ENCODE measurements at places on chromosomes 16 and 17.
A peak's percentile ranks its signal among the peaks of the same experiment; 100 is the strongest.

DNA sequence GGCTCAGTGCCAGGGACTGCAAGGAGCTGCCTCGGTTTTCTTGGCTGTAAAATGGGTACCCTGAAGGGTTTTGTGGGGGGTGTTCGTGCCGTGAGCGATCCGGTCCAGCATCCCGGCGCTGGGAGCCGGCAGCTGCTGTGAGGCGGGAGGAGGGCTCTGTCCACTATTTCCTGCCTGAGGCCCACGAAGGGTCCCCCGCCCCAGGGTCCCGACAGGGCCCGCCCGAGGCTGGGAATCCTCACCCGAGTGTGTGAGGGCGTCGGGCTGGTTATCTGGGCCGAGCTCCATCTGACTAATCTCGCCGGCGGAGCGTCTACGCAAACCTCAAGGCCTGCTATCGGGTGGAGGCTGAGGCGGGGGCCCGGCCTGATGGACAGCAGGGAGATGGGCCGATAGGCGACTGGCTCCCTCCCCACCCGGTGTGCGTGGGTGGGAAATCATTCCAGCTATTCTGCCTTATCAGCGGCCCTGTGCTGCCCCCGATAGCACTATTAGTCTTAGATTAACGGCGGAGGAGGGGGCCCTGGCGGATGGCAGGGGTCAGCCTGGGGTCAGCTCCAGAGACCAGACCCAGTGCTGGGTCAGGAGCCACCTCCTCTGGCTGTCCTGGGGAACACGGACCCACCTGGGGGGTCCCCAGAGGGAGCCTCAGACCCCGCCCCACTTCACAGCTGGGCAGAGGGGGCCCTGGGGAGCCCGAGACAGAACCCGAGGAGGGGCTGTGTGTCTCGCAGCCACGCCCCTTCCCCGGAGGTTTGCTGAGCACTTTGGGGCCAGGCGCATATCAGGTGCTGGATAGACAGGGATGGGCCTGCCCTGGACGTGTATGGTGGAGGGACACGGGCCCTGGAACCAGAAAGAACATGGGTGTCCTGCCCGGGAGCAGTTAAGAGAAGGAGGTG, 44.7 kb downstream of the ZFPM1 start:
- no peaks in the 10 kb centered on the region for H3K27me3 ChIP-seq
- no peaks in the 10 kb centered on the region for H3K36me3 ChIP-seq
- H3K4me1 ChIP-seq: no peaks in the 10 kb centered on the region

GRCh38 chr16:87575027-87575804, 27.1 kb upstream of the JPH3 start:
- H3K4me3 ChIP-seq: no peak overlapping the region

GRCh38 chr17:11705111-11705510, 106.8 kb downstream of the DNAH9 start:
- no peak overlapping the region for H3K27ac ChIP-seq
- no peak for DNase-seq
- H3K4me3 ChIP-seq: no peak overlapping the region
- no peaks in the 10 kb centered on the region for H3K4me1 ChIP-seq
- H3K36me3 ChIP-seq: no peaks in the 10 kb centered on the region

DNA sequence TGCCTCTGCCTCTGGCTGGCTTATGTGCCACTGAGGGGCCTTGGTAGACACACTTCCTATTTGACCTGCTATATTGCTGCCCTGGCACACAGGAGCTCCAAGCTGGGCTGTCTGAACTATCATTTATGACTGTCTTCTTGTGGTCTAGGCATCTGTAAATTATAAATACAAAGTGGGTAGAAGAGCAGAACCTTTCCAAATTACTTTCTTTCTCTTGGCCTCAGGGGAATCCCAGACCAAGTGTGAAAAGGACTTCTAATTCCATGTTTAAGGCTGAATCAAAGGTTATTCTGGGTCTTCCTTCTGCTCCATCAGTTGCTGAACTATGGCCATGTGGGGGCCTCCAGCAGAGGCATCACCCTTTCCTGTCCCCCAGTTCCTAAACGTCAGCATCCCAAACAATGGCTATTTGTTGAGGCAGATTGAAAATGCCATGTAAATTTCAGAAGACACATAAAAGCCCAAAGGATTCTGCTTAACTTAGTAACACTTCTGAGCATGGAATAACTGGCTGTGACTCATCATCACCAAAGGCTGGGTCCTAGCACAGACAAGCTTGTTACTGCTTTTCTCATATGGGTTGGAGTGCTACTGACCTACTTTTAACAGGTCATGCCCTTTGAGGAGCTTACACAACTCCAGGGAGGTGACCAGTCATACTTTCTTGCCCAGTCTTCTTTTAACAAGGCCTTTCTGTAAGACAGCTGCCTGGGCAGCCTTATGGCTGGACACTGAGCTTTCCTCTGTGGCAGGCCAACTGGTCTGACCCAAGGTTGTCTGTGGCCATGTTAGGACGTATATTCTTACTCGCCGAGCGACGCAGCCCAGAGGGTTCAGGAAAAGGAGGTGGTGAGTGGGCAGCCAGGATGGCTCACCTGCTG, 154.8 kb downstream of the VPS53 start:
- peaks cover 40% of the 10 kb centered on the region for H3K36me3 ChIP-seq
- no peaks in the 10 kb centered on the region for H3K27me3 ChIP-seq
- H3K27ac ChIP-seq: no peak overlapping the region
- DNase-seq: no peak
- no peak overlapping the region for H3K4me3 ChIP-seq
- no peaks in the 10 kb centered on the region for H3K4me1 ChIP-seq

DNA sequence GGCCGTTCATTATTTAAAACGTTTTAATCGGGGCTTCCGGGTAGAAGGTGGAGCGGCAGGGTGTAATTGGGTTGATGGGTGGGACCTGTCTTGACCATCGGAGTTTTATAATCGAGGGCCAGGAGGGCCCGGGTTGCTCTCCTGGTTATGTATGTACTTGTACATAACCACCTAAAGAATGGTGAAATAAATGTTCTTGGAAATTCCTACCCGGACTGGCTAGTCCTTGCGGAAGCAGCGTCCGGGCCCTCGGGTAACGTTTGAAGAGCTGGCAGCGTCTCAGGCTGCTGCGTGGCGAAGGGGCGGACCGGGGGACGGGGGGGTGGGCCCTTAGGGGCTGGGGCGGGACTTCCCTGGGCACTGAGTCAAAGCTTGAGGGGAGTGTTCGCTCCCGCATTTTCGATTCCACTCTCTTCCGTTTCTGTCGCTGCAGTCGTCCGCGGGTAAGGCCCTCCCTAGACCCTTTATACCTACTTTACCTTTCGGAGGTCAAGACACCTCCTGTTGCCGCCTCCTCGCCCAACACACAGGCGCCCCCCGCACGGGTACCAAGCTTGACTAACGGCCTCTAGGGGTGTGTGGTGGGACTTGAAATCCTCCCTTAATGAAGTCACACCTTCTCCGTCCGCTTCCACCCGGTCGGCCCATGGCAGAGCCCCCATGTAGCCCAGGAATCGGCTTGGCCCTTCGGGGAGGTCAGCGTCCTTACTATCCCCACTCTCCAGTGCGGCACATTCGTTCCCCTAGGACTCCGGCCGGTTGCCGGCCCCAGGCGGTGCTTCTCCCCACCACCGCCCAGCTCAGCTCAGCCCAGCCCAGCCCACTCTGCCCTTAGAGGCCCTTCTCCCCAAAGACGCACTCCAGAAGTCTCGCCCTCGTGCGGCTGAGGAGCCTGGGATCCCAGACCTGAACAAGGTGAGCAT, at the start of gene TMEM106A:
TMEM106A (plus strand) TSS at position 396 of the 923 bp plus-strand sequence. CDS start 1,167 bp downstream, outside the sequence.
- H3K36me3 ChIP-seq: peaks cover 43% of the 10 kb centered on the region
- H3K27ac ChIP-seq: peak within 1 kb of the TSS; percentile 77
- H3K27me3 ChIP-seq: no peaks in the 10 kb centered on the region

DNA sequence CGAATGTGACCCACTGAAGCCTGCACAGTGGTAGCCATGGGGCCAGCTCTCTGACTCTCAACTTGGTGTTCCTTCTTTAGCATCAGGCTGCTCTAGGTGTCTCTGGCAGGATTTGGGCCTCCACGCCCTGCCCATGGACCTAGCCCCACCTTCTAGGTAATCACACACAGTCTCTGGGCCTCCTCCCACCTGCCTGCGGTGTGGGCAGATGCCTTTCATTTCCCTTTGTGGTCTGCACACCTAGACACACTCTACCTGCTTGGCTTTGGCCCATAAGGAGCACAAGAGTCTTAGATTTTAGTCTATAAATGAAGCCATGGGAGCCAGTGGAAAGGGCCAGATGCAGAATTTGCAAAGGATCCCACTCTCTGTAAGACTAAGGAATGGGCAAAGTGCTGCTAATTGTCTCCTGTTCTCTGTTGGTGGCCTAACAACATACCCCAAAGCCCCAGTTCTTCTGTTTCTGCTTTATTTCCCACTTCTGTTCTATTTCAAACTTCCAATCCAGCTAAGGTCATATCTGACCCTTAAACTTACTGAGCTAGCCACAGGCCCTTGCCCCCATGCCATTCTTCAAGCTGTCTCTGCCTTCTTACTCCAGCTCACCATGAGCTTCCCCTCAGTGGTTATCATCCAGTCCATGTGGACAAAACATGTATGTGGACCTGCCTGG, 7.2 kb upstream of the MFSD6L start:
- no peaks in the 10 kb centered on the region for H3K36me3 ChIP-seq
- no peak for DNase-seq
- H3K4me1 ChIP-seq: peaks cover 6% of the 10 kb centered on the region
- no peak overlapping the region for H3K4me3 ChIP-seq

GRCh38 chr17:79760197-79760906, 17.6 kb upstream of the CBX2 start:
- H3K27ac ChIP-seq: no peak overlapping the region
- no peaks in the 10 kb centered on the region for H3K4me1 ChIP-seq
- peaks cover 3% of the 10 kb centered on the region for H3K27me3 ChIP-seq
- H3K36me3 ChIP-seq: no peaks in the 10 kb centered on the region

DNA sequence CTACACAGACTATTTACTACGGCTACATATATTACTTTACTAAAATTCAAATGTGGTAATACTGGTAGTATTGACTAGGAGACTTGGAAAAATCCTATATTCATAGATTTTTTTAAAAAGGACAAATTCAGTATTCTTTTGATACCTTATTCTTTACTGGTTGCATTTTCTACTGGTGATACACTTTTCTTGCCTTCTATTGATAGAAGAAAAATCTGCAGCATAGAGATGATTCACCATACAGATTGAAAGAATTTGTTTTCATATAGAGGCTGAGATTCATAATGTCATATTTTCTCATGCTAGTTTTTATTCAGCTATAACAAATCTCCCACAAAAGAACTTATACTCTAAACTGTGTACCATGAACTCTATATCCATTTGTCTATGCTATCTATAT, 195.4 kb upstream of the C17orf78 start:
- H3K27me3 ChIP-seq: no peaks in the 10 kb centered on the region
- no peak overlapping the region for H3K27ac ChIP-seq
- H3K36me3 ChIP-seq: peaks cover 13% of the 10 kb centered on the region
- H3K4me3 ChIP-seq: no peak overlapping the region
- no peaks in the 10 kb centered on the region for H3K4me1 ChIP-seq

GRCh38 chr17:33954597-33954996, 300.5 kb upstream of the CCL2 start:
- no peak for DNase-seq
- H3K4me3 ChIP-seq: no peak overlapping the region
- no peak overlapping the region for H3K27ac ChIP-seq
- H3K36me3 ChIP-seq: no peaks in the 10 kb centered on the region
- no peaks in the 10 kb centered on the region for H3K4me1 ChIP-seq

DNA sequence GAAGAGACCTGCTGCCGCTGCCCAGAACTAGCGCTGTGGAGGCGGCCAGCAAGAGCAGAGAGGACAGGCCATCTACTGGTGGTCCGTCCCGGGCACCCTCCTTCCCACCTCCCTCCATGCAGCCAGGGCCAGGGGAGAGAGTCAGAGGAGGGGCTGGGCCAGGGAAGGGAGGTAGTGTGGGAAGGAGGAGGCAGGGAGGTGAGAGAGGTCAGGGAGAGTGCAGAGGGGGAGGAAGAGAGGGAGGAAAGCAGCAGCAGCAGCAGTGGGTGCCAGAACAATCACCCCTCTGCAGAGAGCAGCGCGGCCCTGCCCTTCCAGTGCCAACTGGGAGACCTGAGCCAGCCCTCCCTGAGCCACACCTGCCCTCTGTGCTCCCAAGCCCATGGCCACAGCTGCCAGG, 6.6 kb downstream of the C16orf95 start:
- H3K4me1 ChIP-seq: no peaks in the 10 kb centered on the region
- no peak overlapping the region for H3K27ac ChIP-seq
- DNase-seq: no peak

DNA sequence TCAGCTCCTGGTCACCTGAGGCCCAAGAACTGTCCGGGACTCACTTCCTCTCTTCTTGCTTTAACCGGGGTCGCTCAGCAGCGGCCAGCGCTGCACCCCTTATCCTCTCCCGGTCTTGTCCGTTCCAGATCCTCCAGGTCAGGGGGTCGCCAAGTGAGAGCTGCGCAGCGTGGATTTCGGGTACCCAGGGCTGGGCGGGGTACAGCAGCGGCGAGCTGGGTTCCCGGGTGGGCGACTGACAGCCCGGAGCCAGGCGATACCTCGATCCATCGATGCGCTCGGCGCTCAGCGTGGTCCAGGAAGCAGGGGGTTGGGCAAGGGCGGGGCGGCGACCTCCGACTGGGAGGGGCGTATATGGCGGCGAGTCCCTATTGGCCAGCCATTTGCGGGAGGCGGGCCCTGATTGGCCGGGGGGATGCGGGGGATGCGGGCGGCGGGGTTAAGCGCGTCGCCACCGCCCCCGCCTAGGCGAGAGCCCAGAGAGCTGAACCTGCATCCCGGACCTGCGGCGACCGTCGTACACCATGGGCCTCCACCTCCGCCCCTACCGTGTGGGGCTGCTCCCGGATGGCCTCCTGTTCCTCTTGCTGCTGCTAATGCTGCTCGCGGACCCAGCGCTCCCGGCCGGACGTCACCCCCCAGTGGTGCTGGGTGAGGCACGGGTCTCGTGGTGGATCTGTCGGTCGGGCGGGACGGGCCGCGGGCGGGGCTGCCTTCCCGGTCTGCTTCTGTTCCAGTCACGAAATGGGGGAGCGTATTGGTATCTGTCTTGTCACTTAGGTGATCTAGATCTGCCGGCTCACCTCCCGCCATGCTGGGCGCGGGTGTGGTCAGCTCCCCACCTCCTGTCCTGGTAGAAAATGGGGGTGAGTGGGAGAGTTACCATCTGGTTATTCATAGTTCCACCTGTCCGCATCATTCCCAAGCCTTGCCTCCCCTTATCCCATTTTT, at the start of gene PLA2G15:
PLA2G15 (plus strand) TSS at position 471 of the 951 bp plus-strand sequence; CDS start at position 525, 54 bp downstream.
- peak within 1 kb of the TSS; percentile 21 for H3K27ac ChIP-seq
- no peaks in the 10 kb centered on the region for H3K27me3 ChIP-seq
- H3K36me3 ChIP-seq: no peaks in the 10 kb centered on the region
- peaks cover 29% of the 10 kb centered on the region for H3K4me1 ChIP-seq

- H3K27ac ChIP-seq: no peak overlapping the region
- H3K36me3 ChIP-seq: no peaks in the 10 kb centered on the region
- H3K27me3 ChIP-seq: peaks cover 4% of the 10 kb centered on the region
- no peak overlapping the region for H3K4me3 ChIP-seq
- H3K4me1 ChIP-seq: peaks cover 12% of the 10 kb centered on the region
- peak; percentile 54 for DNase-seq
Observed at GRCh38 chr17:45371414-45372324, 54.8 kb upstream of the MAP3K14 start.

GRCh38 chr16:8714807-8715206, 40.4 kb downstream of the ABAT start:
- H3K4me3 ChIP-seq: no peak overlapping the region
- no peaks in the 10 kb centered on the region for H3K4me1 ChIP-seq
- no peak for DNase-seq
- H3K36me3 ChIP-seq: no peaks in the 10 kb centered on the region
- H3K27ac ChIP-seq: no peak overlapping the region
- H3K27me3 ChIP-seq: no peaks in the 10 kb centered on the region

Measured in CD4-positive, alpha-beta T cell (primary cell).